ENCODE measurements at places on chromosomes 6 and 20.

DNA sequence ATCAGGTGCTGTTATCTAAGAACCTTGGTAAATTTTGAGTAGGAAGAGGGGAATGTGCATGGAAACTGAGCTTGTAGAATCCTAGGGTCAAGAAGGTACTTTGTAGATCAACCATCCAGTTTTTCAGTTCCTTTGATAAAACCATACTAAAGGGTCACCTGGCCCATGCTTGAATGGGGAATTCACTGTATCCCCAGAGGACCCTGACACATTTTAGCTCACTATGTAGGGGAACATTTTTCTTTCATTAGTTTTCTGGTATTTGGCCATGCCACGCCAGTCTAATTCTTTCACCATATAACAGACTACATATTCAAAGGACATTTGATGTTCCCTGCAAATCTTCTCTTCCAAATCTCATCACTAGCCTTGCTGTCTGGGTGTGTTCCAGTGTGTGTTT, 29.9 kb downstream of the LRRC1 start:
- no peak for DNase-seq

- DNase-seq, result no peak
Measured at GRCh38 chr6:82957171-82957867, 108.3 kb downstream of the UBE3D start.

DNA sequence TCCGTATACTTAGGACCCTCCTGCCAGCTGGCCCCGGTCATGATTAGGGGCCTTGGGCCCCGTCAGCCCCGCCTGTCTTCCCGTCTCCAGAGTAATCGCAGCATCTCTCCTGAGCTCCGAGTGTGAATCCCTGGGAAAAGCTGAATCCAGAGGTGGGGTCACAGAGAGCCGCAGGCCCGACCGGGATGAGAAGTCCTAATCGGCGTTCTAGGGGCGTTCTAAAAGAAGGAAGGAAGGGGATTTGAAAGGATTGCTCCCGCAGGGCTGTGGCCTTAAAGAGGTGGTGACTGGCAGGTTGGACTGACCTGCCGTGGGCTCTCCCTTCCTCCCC, 371 bp downstream of the HMGN4 start:
- DNase-seq, result peak; percentile 37

DNA sequence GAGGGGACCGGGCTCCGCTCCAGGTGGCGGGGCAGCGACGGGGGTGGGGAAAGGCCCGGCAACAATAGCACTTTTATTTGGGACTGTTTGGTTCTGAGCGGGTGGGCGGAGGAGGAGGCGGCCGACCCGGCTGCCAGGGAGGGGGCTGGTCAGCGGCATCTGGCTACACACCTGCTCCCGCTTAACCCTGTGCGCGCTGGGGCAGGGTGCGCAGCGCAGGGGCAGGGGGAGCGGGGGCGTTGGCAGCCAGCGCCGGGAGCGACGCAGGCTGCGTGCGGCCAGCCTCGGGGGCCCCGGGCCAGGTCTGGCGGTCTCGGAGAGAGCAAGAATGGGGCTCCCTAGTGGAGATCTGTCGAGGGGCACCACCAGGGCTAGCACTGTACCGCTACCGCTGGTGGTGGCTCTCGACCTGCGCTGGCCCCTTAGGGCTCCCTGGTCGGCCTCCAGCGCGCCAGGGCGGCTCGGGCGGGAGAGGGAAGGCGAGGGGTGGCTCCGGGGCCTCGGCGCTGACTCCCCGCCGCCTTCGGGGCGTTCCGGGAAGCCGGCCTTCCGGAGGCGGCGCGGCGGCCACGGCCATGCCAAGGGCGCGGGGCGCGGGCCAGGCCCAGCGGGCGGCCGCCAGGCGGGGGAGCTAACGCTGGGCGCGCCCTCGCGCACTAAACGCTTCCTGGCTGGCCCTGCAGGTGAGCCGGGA, 92.4 kb downstream of the NCR2 start:
- DNase-seq, result no peak

DNA sequence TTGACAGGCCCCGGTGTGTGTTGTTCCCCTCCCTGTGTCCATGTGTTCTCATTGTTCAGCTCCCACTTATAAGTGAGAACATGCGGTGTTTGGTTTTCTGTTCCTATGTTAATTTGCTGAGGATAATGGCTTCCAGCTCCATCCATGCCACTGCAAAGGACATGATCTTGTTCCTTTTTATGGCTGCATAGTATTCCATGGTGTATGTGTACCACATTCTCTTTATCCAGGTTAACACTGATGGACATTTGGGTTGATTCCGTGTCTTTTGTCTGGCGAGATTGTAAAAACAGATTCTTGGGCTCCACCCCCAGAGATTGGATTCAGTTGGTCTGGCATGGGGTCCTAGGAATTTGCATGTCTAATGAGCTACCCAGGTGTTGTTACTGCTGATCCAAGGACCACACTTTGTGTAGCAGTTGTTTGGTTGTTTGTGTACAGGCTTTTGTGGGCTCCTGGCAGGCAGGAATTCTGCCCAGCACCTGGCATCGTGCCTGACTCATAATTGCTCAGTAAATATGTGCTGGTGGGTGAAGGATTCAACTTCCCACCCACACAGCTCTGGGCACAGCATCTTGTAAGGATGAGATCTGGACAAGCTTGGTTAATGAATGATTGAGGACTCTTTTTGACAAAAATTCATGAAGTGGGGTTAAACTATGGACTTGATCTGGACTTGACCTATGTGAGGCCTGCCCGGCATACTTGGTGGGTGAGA, 5.2 kb downstream of the TOX2 start:
- no peak for DNase-seq

GRCh38 chr6:93790981-93791380, 371.6 kb upstream of the EPHA7 start:
- no peak for DNase-seq

DNA sequence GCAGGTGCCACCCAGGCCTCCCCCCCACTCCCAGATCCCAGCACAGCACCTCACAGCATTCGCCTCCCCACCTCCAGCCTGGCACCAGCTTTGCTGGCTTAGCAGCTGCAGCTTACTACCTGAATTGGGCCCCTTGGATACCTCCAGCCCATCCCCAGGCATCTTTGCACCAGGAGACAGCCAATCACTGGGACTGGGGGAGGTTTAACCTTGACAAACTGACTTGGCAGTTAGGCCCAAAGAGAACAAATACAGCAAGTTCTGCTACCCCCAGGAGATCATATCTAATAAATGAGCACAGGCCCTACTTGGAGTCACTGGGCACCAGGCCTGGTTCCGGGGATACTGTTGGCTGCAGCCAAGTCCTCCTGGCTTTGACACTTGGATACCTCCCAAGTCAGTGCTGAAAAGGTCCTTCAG, 8.8 kb downstream of the PDRG1 start:
- no peak for DNase-seq

GRCh38 chr6:74491844-74492374, 713.9 kb downstream of the COL12A1 start:
- no peak for DNase-seq

DNA sequence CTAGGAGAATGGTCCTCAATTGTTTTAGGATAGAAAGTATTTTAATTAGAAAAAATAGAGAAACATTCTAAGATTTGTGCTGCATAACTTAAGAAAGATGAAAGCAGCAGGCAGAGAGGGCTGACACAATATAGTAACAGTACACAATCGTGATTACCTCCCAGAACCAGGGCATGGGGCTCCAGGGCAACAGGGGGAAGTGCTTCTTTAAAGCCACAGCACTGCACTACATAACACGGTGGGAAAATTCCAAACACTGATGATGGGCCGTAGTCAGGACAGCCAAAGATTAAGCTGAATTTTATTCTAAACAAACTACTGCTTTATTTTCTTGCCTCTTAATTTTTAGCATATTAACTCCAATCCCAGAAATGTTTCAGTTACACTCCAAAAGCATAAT, 14.4 kb downstream of the EXOC2 start:
- DNase-seq, result no peak

DNA sequence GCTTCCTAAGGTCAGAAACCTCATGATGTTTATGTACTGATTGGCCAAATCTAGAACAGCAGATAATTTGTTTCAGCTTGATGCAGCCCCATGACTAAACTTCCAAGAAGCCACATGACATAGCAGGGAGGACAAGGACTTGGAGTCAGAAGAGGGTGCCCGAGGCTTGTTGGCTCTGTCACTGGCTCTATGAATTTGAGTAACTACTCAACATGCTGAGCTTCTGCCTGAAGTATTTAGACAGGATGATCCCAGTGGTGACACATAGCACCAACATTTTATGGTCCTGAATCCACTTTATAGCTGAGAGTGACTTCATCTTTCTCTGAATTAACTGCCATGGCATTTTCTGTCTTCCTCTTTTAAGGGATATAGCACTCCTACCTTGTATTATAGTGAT, 13.5 kb upstream of the TBX18 start:
- DNase-seq, result no peak

DNA sequence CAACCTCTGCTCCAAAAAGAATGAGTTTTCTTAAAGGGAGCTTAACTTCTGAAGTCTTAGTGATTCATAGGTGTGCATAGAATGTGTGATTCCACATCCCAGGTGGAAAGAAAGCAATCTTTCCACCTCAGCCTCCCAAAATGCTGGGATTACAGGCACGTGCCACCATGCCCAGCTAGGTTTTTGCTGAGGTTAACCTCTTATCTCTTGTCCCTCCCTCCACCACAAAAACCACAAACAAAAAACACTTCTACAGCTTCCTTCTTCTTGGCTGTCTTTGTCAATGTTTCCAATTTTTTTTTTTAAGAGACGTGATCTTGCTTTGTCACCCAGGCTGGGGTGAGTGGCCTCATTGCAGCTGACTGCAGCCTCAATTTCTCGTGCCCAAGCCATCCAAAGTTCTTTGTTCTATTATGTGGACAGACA, 8.1 kb upstream of the CSE1L start:
- peak; percentile 19 for DNase-seq

GRCh38 chr6:3534599-3534998, 77.7 kb upstream of the SLC22A23 start:
- DNase-seq, result no peak

- DNase-seq, result no peak
Measured at GRCh38 chr6:113018351-113019151, 671.4 kb downstream of the RFPL4B start.

DNA sequence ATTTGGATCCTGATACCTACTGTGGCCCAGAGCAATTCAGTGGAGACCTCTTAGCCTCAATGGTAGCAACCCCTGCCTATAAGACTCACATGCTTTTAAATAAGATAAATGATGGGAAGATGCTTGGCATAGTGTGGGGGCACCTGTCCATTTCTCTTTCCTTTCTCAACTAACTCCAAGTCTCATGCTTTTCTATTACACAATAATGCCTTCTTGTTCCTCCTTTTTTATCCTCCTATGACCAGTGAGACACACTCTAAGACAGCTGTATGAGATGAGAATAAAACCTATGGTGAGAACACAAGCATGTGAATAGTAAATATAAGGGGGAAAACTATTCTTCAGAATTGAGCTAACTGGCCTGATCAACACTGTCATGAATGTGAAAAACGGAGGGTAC, 147.0 kb upstream of the STXBP5 start:
- no peak for DNase-seq

GRCh38 chr20:53524589-53525312, 68.9 kb downstream of the ZNF217 start:
- DNase-seq, result no peak

DNA sequence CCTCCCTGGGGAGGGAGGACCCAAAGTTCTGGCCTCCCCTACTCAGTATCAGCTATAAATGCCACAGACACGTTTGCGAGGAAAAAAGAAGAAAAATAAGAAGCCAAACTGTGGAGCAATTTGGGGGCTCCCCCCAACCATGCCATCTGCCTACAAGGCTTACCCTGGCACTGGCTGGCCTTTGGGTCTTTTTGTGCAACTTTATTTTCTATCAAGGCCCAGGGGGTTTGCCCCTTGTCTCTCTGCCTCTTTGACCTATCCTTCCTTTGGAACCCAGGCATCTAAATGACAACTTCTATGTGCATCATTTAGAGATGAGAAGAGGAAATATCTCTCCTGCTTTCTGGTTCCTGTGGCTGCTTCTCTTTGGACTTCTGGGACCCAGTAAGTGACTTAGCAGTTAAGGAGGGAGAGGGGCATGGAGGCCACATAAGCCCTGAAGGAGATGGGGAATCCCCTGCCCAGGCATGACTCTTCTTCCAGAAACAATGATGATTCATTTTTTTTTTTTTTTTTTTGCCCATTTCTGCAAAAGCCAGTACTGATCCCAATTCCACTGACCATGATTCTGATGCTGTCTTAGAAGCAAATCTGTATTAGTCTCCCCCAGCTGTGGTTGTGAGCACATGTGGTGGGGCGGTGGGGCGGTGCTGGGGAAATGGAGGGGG, at the start of gene MUC22:
Gene MUC22, plus strand, starts transcription at position 82 of the 668 bp plus-strand sequence. Its CDS starts 233 bp downstream, at position 315.
- DNase-seq, result no peak

DNA sequence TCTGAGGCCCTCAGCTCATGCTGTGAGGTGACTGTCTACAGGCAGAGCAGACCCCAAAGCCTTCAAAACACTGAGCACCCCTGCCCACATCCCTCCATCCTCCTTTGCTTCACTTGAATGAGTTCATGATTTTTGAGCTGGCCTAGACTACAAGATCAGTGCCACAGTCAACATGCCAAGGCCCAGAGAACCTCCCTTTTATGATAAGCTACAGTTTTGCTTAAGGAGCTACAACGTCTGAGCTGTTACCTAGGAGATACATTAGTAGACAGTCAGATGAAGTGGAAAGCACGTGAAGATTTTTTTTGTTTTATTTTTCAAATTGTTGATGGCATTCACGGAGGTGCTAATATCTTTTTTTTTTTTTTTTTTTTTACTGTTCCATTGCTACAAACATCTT, 139.0 kb downstream of the SOBP start:
- DNase-seq, result no peak

DNA sequence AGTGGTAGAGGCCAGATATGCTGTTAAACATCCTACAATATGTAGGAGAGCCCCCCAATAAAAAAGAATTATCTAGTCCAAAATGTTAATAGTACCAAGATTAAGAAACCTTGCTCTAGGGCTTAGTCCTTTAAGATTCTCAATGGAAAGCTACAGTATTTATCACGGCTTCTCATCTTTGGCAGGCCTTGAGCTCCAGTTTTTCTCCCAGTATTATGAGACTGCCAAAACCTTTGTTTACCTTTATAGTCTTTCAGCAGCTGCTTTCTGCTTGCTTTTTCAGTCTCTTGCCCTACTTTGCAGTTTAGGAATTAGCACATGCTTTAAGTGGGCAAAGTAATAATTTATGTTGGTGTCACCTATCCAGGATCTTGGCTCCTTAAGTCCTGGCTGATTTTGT, 59.7 kb downstream of the NHLRC1 start:
- no peak for DNase-seq

- no peak for DNase-seq
Measured at GRCh38 chr6:79438030-79438429, 99.2 kb downstream of the LCA5 start.
